ENCODE measurements at places on chromosomes 13 and 19.

GRCh38 chr19:11626252-11626651 lies 29.0 kb downstream of the ZNF627 start:
- peak; percentile 76 for DNase-seq

DNA sequence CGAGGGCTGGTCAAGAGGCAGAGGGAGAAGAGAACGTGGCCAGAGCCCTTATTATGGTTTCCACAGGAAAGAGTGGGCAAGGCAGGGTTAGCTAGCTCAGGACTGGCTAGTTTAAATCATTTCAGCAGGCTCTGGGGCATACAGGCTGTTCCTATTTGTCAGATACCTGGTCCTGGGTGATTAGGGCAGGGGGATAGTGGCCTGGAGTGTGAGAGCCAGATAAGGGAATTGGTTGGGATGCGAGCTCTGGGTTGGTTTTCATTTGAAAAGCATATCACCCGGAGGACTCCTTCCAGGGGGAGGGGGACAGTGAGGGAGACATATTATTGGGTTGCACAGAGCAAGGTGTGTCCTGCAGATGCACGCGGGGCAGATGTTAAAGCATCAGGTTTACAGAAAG lies 75.3 kb upstream of the CLDN10 start:
- no peak for DNase-seq

- peak; percentile 75 for DNase-seq
These were observed 5.7 kb upstream of the MRPS31 start for GRCh38 chr13:40776681-40777165.

GRCh38 chr19:55681131-55682092 lies 6.4 kb downstream of the EPN1 start:
- no peak for DNase-seq

DNA sequence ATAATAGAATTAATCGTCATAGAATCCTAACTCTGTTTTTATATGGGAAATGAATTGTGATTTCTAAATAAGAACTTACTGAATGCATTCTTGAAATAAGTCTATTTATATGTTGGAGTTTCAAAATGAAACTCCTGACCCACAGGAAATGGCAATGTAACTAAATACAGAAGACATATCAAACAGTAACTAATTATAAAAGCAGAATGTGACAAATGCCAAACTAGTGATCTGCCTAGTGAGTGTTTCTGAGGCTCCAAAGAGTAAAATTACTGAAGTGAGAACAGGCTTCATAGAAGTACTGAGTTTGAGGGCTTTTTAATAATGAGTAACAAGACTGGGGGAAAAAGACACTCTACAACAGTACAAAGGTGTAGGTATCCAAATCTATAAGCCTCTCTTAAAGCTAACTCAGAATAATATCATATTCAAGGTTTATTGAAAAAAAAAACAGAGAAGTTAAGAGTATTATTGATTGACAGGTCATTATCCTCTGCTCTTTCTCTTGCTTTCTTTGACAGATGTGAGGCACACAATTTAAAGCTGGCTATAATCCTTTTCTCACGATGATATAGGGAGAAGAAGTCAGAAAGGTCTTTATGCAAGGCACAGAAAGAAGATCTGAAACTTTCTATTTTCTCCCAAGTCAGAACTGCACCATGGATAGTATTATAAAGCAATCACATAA lies 17.4 kb upstream of the ATXN8OS start:
- DNase-seq = no peak

DNA sequence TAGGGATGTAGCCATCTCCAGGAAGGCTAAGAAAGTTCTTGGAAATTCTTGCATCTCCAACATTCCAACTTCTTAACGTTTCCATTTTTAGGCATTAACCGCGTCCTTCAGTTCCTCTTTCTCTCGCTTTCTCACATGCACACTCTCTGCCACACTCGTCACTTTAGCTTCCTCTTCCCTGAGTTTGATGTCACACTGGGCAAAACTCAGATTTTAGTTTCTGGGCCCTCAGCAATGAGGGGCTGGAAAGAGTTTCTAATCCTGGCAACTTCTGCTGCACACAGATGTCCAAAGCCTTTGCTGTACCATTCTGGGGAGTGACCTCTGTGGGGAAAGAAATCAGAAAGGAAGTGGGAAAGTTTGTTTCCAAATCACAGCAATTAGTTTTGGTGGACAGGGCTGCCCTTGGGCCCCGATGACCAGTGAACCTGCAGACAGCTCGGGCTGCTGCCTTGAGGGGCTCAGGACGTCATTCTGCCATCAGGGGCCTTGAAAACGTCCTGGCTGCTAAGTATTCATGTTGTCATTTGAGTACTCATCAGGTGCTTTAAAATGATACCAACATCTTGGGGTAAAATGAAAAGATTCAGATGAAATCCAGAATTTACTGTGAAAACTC lies 89.3 kb downstream of the KL start:
- peak; percentile 86 for DNase-seq

- DNase-seq = no peak
These were observed 812 bp downstream of the DPY19L3 start for GRCh38 chr19:32406161-32407003.

DNA sequence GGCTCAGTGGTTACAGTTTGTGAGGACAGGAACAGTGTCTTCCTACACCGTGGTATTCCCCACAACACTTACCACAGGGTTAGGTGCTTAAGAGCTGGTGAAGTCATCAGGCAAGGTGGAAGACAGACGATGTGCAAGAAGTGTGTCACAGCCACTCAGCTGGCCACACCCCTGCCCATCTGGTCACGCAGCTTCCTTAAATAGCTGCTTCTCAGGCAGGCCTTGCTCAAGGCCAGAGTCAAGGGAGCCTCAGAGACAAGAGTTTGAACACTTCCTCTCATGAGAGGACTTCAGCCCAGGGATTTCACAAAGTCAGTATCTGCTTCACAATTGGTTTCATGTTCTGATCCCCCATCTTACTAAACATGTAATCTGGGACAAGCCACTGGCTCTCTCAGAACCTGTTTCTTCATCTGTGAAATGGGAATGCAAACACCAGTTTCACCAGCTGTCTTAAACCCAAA lies 80.3 kb upstream of the FRY start:
- peak; percentile 95 for DNase-seq

DNA sequence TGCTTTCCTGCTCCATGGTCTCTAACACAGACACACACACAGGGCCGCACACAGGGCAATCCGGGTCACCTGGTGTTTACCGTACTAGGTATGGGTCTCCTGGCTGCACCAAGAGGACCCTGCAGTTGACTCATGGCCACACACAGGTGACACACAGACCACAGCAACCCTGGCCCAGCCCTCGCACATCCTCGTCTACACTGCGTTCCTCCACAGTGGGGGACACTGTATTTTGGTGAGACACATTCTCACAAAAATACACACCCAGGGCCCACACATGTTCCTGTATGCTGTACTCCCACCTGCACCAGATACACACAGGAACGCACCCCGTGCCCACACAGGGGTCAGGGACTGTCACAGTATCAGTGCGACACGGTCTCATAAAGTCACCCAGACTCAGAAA lies 12.8 kb downstream of the PDE4A start:
- no peak for DNase-seq

GRCh38 chr19:480016-480855 lies 16.1 kb upstream of the MADCAM1 start:
- peak; percentile 23 for DNase-seq

GRCh38 chr13:100397627-100398026 lies 191.0 kb downstream of the GGACT start:
- no peak for DNase-seq

DNA sequence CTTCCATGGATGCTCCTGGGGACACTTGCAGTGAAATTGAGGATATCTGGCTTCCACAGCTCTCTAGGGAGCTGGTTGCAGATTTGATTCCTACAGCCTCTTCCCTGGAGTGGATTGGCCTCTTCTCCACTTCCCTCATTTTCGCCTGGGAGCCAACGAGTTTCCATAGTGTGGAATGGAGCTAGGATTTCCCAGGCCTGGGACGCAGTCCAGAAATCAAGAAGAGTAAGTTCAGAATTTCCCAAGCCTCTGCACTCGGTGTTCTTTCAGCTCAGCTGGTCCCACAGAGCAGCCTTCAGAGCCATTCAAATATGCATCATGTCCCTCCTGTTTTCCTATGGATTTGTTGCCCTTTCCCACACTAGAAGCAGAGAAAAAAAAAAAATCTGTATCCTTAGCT lies 68.2 kb downstream of the RAP2A start:
- DNase-seq = no peak

GRCh38 chr19:33249740-33250366 lies 24.2 kb upstream of the SLC7A10 start:
- DNase-seq = no peak

- no peak for DNase-seq
These were observed 14.5 kb upstream of the KLK4 start for GRCh38 chr19:50925734-50926133.

GRCh38 chr13:110233951-110234280 lies 73.0 kb downstream of the COL4A1 start:
- peak; percentile 38 for DNase-seq

DNA sequence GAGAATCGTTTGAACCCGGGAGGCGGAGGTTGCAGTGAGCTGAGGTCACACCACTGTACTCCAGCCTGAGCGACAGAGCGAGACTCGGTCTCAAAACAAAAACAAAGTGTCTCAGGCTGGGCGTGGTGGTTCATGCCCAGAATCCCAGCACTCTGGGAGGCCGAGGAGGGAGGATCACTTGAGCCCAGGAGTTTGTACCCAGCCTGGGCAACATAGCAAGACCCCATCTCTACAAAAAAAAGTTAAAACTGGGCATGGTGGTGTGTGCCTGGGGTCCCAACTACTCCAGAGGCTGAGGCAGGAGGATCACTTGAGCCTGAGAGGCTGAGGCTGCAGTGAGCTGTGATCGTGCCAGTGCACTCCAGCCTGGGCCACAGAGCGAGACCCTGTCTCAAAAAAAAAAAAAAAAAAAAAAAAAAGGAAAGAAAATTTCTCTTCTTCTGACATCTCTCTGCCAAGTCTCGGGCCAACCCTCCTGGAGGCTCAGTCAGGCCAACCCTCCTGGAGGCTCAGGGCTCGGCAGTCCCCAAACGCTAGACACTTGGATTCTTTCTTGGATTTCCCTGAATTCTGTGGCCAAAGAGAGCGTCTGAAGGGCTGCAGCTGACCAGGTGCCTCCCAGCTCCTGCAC lies 26.3 kb downstream of the ARID3A start:
- DNase-seq = no peak

DNA sequence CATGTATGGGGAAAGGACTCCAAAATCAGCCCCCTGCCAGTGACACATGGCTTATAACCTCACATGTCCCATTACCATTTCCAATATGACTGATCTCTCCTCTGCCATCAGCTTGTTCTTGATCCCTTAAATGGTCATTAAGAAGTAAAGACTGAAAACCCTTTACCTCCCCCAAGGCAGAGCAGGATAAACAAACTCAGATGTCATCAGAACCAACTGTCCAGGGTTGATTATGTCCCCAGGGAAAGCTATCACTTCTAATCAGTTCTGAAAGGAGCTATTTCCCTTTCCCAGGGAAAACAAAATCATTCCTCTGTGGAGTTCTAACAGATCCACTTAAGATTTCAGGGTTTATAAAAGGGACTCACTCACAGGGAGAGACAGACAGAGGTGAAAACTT lies 350.9 kb downstream of the SUCLA2 start:
- no peak for DNase-seq

DNA sequence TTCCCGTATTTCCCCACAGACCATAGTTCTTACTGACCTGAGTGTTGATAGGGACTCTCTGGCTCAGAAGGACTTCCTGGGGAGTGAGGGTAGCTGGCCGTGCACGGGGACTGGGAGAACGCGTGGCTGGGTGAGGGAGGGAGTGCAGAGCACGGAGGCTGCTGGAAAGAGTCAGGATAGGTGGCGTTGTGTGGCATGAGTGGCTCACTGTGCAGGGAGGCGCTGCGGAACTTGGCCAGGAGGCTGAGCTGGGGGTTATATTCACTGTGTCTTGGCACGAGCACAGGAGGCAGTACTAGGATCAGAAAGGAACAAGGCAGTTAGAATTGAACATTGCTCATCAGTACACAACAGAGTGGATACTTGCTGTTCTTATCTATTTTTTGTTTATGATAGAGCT lies 47.4 kb downstream of the SMAD9 start:
- DNase-seq = no peak

DNA sequence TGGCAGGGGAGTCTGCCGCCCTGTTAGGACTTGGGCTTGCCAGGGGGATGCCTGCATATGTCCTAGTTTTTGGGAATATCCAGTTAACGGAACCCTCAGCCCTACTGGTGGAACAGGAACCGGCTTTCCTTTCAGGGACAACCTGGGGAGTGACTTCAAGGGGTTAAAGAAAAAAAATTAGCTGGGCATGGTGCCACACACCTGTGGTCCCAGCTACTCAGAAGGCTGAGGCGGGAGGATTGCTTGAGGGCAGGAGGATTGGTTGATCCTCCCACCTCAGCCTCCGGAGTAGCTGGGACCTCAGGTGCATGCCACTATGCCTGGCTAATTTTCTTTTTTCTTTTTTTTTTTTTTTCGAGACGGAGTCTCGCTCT lies 22.5 kb downstream of the LDLR start:
- DNase-seq = no peak

DNA sequence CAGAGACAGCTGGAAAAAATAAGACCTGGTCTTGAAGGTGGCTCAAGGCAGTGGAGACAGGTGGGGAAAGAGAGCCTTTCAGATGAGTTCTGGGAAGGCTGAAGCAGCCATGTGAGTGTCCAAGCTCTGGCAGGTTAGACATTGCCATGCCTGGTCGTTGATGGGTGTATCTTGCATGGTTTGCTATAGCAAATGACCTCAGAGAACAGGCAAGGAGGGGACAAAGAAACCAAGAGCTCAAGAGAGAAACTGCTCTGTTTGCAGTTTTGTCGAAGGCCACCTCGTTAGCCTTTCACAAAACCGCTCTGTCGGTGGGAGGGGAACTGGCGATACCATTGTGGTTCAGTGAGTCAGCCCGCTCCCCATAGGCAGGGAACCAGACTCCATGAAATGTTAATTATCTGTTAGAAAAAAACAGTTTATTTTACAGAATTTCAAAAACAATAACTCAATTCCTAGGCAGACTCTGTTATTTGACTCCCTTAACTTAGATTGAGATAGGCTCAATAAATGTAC lies 82.8 kb upstream of the ARGLU1 start:
- DNase-seq = no peak

DNA sequence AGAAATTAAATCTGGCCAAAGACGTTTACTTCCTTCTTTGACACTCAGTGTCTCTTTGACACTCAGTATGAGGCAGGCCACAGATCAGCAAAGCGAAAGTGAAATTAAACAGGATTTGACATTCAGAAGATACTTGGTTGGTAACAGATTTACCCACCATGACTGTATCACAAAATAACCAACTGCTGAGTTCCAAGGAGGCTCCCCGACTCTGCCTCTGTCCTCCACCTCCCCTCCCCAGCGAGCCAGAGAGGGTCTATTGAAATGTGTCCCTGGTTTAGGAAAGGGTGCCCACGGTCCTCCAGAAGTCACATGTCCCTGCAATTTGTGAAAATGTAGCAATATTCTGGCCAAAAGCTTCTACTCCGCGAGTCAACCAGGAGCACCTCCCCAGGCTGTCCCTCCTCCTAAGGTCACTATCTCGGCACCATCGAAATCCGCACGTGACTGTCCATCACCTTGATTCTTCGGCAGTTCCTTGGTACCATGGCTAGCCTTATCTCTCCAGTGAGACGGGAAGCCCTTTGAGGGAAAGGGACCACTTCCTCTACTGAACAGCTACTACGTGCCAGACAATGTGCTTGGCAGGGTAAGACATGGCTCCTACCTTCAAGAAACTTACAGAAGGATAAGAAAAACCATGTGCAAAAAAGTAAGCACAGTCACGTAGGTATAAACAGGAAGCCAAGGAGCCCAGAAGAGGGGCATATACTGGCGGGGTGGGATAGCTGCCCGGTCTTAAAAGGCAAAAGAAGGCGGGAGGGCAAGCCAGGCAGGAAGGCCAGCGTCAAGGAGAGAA lies 1.5 kb downstream of the N4BP2L1 start:
- peak; percentile 93 for DNase-seq

- no peak for DNase-seq
These were observed 406.2 kb downstream of the EFNB2 start for GRCh38 chr13:106129273-106129672.
